ENCODE measurements at places on chromosomes 1 and 21. TPM values are rescaled to one million over a fixed set of nuclear protein-coding genes. Genes with fewer than 3 reads are reported as not detected.

DNA sequence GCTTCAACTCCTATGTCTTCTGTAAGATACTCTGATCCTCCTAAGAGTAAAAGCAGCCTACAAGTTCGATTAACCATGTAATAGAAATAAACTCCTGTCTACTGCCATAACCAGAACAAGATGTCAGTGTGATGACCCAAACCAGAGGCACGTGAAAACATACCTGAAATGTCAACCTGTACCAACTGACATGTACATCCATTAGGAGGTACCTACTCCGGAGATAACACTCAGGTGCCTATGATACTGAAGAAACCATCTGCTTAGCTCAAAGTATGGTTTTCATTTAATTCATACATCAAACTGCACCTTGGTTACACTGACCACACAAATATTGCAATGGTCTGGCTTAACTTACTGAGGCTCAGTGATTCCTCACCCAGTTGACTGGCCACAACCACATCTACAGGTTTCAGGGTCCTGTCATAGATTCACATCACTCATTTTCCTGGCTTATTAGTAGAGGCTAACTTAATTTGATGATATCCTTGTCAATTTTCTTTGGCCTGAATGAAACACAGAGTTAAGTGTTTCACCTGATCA, 4.4 kb downstream of the ITPKB start:
- no peak for DNase-seq

DNA sequence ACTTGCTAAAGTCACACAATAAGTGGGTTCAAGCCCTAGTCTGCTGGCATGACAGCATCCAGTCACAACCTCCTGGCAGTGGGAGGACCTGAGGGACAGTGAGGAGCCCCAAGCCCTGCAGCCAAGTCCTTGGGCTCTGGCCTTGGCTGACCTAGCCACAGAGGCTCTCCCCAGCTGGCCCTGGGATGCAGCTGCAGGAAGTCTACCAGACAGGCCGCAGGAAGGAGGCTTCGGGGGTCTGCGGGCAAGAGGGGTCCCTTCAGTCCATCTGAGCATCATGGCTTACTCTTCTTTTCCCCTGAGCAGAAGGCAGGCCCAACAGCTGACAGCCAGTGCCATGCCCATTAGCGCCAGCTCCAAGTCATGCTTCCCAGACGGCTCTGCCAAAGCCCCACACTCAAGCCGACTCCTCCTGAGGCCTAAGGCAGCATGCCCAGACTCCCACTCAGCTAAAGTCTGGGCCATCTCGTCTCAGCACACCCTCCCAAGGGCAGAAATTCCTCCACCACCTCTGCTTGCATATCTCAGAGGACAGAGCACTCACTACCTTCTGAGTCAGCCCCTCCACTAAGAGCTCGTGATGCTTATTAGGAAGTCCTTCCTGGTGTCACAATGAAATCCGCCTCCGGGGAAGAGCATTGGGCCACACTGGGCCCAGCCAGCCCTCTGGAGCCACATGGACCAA, 20.1 kb downstream of the SLC1A7 start:
- DNase-seq = no peak

DNA sequence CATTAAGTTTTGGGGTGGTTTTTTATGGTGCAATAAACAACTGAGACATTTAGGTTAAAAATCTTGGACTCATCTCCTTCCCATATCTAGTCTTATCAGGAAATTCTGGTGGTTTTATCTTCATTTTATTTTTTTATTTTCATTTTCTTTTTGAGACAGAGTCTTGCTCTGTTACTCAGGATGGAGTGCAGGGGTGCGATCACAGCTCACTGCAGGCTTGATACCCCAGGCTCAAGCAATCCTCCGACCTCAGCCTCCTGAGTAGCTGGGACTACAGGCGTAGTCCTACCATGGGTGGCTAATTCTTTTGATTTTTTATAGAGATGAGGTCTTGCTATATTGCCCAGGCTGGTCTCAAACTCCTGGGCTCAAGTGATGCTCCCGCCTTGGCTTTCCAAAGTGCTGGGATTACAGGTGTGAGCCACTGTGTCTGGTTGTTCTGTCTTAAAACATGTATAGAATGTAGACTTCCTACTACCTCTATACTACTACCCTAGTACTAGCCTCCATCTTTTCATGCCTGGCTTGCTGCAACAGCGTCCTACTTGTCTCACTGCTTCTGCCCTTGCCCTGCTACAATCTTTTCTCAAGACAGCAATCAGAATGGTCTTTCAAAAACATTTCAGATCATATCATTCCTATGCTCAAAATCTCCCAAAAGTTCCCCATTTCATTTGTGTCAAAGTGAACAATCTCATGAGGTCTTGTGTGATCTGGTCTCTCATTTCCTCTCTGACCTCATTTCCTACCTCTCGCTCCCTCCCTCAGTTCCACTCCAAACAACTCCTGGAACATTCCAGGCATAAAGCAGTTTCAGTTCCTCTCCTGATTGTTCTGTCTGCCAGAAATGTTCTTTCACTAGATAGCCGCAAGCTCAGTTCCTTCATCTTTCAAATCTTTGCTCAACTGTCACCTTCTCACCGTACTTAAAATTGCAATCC, 5.9 kb upstream of the FCGR2A start:
- DNase-seq = no peak

GRCh38 chr1:67308136-67308535, 463 bp downstream of the IL12RB2 start:
- DNase-seq = no peak

DNA sequence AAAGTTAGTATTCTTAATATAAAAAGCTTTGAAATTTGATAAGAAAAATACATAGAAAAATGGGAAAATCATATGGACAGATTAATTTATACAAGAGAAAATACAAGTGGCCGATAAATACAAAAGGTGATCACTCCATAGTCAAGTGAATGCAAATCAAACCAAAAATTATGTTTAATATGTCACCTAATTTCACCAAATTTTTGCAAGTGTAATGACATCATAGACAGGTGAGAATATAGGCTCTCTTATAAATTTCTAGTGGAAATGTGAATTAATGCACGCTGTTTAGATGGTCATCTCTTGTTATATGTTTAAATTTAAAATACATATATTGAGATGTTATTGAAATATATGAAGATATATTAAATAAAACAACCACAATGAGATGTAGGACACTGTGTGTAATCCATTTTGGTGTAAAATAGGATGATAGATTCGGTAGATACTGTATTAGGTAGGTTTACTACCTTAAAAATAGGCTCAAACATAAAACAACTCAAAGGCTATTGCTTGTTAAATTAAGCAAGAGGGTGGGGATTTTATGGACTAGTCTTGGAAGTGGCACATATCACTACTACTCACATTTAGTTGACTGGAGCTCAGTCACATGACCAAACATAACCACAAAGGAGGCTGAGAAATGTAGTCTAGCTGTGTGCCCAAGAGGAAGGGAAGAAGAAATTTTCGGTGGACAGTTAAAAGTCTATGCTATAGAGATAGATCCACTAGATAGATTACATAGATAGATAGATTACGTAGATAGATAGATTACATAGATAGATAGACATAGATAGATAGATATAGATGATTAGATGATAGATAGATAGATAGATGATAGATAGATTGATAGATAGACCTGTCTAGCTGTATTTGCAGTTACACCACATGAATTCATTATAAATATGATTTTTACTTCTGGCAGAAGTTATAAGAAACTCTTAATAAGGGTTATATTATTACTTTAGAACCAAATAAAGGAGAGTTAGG, 9.2 kb downstream of the INSL5 start:
- DNase-seq = no peak

- DNase-seq = no peak
Measured at GRCh38 chr1:191620883-191621282, 537.4 kb upstream of the RGS18 start.

DNA sequence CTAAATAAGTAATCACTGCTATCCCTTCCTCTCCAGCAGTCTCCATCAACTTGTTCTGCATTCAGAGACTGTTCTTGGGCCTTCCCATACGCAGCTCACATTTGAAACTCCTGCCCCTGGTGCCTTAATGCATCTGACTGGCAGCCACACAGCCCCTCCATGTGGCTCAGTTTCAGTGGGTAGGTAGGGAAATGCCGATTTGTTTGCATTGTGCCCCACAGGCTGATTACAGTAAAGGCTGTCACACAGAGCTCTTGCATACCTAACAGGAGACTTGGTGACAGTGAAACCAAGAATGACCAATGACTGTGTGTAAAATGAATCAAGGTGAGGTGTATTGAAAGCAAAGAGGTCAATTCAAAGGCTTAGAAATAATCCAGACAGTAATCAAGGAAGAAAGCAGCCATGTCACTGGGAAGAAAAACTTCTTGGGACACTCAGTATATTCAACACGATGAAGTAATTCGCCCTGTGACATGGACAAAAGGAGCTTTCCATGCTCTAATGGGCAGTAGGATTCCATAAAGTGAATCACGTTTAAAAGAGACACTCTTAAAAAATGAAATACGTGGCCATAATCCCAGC, 12.7 kb upstream of the B3GALNT2 start:
- DNase-seq = no peak

DNA sequence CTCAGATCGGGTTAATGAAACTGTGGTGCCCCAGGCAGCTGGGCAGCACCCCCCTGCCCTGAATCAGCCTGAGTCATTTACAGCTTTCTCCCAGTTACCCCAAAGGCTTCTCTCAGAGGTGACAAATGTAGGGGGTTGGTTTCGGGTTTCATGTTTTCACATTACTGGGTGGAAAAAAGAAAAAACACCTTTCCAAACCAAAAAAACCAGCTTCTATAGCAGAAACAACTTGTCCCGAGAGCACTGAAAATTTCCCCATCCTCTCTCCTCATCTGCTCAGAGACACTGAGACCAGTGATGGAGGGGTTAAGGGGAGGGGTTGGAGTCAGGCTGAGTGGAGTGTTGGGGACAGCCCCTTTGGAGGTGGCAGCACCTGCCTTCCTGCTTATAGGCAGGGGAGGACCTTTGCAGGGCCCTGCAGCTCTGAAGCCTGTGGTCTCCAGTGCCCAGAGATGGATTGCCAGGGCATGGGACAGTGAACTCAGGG, 15.6 kb downstream of the UTP11 start:
- no peak for DNase-seq

DNA sequence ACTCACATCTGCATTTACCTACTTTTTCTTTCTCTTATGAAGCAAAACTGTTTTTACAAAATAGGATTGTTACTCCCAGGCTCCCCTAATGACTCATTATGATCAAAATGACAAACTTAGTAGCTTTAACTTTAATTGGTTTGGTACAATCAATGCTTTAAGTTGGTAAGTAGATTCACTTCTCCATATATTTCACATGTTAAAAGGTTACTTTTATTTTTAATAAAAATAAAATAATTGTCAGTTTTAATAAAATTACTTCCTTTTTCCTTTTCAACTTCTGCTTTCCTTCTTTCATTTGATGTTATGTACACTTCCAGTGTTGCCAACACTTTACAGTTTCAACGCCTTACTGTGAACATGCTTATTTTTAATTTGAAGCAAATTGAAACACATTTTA, 477.6 kb downstream of the SETD4 start:
- no peak for DNase-seq

GRCh38 chr1:243739335-243740003, 110.6 kb downstream of the AKT3 start:
- DNase-seq = no peak

- peak; percentile 96 for DNase-seq
Measured at GRCh38 chr1:36463803-36464604, at the start of gene MRPS15. TSS of gene MRPS15 (minus strand) at chr1:36464384. CDS start at chr1:36464275, 109 bp downstream.

DNA sequence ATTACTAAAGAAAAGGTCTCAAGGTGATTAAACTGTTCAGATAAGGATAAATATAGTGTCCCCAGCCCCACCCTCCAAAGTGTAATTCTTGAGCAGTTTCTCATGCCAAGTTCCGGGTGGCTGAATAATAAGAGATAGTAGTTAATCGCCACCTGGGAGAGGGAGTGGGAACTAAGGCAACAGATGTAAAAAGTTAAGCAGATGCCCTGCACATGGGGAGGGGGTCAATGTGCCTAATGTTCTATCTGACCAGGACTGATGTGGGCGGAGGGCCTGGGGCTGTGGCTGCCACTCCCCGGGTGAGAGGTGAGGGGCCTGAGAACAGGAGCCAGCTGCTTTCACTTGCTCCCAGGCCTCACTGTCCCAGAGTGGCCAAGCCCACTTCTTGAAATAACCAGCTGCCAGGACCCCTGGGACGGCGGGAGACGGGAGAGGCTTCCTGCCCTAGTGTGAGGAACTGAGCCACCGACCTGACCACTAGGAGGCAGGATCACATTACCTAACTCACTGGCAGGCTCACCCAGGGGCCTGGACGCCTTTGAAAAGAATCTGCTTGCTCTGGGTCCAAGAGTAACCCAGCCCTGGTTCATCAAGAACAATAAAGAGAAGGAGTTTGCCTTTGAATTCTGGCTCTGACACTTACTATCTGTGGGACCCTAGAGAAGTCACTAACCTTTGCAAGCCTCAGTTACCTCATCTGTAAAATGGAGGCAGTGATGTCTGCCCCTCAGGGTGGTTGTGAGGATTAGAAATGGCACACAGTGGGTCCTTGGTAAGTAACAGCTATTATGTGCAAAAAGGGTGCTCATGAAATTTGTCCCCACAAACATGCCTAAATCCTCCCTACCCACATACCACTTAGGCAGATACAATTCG, 179.2 kb downstream of the ATG4C start:
- DNase-seq = no peak

DNA sequence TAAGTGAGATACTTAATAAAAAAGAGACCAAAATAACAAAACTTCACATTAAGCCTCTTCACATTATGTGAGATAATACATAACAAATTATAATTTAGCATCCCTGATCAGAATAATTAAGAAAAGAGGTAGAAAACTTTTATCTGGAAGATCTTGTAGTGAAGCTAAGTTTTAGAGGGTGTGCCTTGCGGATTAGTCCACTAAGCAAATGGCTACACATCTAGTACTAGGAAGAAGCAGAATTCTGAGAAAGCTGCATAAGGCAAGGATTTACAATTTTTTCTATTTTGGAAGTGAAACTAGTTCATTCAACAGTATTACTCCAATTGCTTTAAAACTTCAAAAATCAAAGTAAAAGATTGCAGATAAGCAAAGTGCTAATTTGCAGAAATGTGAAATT, 3.5 kb downstream of the YOD1 start:
- no peak for DNase-seq

DNA sequence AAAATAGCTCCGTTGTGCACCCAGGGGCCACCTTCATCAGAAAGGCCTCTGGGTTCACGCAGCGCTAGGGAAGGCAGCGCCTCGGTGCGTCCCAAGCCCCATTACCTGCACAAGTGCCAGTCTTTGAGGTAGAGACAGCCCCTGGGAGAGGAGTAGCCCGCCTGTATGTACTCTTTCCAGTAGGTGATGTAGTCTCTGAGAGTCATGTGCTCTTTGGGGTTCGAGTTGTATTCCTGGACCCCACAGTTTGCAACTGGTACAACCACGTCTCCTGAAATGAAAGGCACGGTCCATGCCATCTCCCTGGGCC, 601 bp downstream of the JMJD4 start:
- DNase-seq = peak; percentile 41

GRCh38 chr1:15386164-15386749, 23.4 kb upstream of the EFHD2 start:
- no peak for DNase-seq

- no peak for DNase-seq
Measured at GRCh38 chr1:19974822-19975416, 4.5 kb downstream of the PLA2G2A start.

Gene TRAF5
- 2.5 TPM for total RNA-seq

Gene SPATA1
- 0.75 TPM for total RNA-seq

Gene MRAP
- total RNA-seq = not detected

Gene PADI1
- total RNA-seq = not detected

Gene ANKRD35
- total RNA-seq = 0.05 TPM

Gene CD5L
- total RNA-seq = 14.1 TPM
